ENCODE measurements at places on chromosomes 7 and 10.

GRCh38 chr10:119396008-119396708 lies 146.4 kb downstream of the RGS10 start:
- peak; percentile 4 for DNase-seq

DNA sequence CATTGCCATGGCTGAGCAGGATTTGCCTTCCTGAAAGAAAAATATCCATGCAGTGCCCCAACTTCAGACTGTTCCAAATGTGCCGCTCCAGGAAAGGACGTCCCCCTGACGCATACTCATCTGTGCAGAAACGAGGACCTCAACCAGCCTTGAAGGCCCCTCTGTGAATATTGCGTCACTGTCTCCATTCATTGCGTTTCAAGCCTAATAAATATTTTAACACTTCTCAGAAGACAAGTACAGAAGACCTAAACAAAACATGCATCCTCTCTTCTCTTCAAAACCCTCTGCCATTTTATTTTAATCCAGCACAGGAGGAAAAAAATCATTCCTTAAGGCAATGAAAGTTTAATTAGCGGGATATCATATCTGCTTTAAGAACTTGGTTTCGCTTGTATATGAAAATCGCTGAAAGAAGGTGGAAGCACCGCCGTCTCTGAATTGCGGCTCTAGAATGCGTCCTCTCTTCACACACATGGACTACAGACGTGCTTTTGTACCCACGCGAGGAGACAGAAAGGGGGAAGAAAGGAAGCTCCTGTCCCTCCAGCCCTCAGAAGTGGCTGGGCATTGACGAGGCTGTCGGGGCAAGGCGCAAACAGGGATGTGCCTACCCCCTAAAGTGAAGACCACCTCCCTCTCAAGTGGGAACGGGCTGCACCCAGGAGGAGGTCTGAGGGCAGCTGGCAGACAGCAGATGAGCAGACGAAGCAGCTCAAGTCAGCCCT lies 36.8 kb downstream of the RGS10 start:
- DNase-seq = no peak

DNA sequence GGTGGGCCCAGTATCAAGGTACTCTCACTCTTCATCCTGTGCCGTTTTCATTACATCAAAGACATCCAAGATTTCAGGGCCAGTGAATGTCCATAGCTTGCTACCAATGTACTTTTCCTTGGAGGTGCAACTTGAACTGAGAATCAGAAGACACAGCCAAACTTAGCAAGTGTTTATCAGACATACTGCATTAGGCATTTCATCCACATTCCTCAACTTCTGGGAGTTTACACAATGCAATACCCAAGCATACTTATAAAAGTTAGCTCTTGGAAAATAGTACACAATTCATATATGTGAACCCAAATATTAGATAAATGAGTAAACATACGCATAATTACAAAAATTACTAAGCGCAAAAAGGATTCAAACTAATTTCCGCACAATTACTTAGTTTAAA lies 216.3 kb upstream of the RHOBTB1 start:
- DNase-seq = no peak

- DNase-seq = no peak
Observed at GRCh38 chr10:132972986-132973902, 30.9 kb upstream of the CFAP46 start.

GRCh38 chr7:130961128-130961601 lies 227.2 kb upstream of the KLF14 start:
- DNase-seq = peak; percentile 20

DNA sequence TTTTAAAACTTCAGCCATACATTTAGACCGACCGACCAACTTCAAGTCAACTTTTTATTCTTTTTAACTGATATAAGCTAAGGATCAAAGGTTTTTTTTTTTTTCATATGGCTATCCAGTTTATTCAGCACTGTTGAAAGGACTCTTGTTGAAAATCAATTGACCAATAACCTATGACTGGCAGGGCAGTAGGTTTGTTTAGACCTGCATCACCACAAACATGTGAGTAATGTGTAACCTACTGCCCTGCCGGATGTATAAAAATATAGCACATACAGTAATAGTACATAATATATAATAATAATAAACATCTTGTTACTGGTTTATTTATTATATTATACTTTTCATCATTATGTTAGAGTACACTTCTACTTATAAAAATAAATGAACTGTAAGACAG lies 434.6 kb upstream of the SEMA3A start:
- DNase-seq = no peak

- no peak for DNase-seq
Observed at GRCh38 chr10:3056280-3057037, 10.9 kb upstream of the PFKP start.

GRCh38 chr7:80770675-80771081 lies 132.2 kb downstream of the CD36 start:
- DNase-seq = no peak

DNA sequence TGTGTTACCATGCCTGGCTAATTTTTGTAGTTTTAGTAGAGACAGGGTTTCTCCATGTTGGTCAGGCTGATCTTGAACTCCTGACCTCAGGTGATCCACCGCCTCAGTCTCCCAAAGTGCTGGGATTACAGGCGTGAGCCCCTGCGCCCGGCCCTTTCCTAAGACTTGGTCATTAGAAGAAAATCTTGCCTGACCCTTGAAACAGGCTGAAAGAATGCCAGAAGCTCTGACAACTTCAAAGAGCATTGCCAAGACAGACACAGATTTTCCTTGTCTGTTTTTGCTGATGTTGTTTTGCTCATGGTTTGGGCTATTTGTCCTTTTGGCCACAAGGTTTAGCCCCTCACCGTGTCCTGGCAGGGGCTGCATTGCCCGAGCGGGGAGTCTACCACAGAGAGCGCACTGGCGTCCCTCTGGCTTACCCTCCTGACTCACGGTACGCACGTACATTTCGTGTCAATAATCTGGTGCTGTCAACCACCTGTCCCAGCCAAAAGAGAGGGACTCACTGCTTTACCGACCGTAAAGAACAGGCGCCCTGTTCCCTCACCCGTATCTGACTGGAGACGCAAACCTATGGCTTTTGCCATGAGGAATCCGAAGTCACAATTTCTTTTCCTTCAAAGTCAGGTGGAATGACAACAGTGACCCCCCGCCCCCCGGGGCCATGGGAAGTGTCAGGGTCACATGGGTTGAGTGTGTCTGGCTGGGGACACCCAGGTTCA lies 10.1 kb upstream of the INPP5A start:
- no peak for DNase-seq

DNA sequence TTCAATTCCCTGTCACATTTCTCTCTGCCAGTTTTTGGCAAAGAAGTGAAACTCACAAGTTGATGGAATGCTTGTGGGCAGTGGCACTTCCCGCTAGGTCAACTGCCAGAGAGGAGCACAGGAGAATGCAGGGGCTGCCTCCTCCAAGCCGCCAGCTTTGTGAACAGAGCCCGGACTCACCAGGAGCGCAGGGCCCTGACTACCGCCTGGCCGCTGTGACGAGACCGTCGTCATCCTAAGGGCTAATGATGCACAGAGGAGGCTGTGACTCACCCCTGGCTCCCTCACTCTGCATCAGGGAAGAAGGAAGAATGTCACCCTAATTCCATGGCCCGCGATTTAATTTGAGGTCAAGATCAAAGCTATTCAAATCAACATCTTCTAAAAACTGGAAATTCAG lies 123.9 kb downstream of the TAX1BP1 start:
- no peak for DNase-seq

DNA sequence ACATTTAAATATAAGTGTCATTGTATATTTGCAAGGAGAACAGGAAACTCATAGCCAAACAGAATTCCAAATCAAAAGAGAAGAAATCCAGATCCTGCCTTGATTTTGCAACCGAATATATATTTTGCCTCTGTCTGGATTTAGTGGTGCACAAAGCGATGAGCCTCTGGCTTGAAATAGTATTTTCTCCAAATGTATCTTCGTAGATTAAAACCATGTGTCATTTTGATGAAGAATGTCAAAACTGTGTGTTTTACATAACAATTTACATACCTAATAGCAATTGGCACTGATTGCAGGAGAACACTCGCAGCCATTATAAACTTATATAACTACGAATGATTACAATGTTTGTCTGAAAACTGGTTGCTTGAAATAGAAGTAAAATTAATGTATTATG lies 156.4 kb downstream of the ARID5B start:
- DNase-seq = no peak

GRCh38 chr7:105810556-105810955 lies 65.8 kb downstream of the ATXN7L1 start:
- DNase-seq = no peak

- DNase-seq = no peak
Observed at GRCh38 chr10:58830697-58831096, 318.0 kb downstream of the BICC1 start.

GRCh38 chr10:101061624-101062231 lies at the start of gene KAZALD1:
Gene KAZALD1 (plus strand): TSS chr10:101061989. CDS start chr10:101062593, 604 bp downstream.
- no peak for DNase-seq

DNA sequence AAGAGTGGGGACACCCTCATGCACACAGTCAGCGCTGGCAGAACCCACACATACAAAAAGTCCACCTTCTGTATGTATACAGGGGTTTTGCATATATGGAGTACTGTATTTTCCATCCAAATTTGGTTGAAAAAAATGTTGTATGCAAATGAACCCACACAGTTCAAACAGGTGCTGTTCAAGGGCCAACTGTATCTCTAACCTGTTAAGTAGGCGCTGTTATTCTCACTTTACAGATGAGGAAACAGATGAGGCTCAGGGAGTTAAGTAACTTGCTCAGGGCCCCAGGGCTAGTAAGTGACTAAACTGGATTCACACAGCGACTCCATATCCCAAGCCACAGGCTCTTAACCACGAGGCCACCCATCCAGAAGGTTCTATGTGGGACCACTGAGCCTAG lies 69.9 kb downstream of the C10orf105 start:
- no peak for DNase-seq

GRCh38 chr10:116633216-116633600 lies 12.5 kb downstream of the PNLIPRP2 start:
- DNase-seq = no peak

GRCh38 chr7:66886152-66886551 lies 34.9 kb upstream of the TMEM248 start:
- no peak for DNase-seq

- no peak for DNase-seq
Observed at GRCh38 chr10:36256948-36257356, 614.9 kb upstream of the FZD8 start.

DNA sequence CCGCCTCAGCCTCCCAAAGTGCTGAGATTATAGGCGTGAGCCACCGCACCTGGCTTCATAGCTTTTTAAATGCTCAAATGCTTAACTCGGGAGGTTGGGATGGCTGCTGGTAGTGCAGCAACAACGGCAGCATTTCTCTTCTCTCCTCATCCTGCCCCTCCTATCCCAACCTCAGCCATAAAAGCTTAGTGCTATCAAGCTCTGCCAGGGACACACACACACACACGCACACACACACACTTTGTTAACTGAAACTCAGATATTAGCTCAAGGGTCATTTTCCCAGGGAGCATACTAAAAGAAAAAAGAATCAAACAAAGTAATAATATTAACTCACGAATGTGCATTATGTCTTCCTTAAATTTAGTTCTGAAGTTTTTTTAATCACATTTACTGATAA lies 63.0 kb upstream of the HPS1 start:
- no peak for DNase-seq

- DNase-seq = no peak
Observed at GRCh38 chr10:114397651-114398145, 6.6 kb downstream of the AFAP1L2 start.

DNA sequence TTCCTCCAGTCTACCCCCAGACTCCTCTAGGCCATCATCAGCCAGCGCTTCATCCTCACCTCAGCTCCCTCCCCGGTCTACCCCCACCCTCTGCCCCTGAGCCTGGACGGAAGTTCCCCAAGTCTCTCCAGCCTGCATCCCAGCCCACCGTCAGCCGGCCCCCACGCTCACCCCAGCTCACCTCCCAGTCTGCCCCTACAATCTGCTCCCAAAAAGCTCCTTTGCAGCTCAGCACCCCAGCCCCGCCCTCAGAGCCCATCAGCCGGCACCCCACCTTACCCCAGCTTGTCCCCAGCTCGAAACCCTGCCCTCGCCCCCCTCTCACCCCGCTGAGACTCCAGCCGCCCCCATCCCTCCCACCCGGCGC lies 322 bp upstream of the RAMP3 start:
- DNase-seq = no peak

GRCh38 chr10:102291221-102291905 lies 46.0 kb downstream of the GBF1 start:
- no peak for DNase-seq

- no peak for DNase-seq
Observed at GRCh38 chr7:36348256-36348655, 41.4 kb upstream of the ANLN start.

DNA sequence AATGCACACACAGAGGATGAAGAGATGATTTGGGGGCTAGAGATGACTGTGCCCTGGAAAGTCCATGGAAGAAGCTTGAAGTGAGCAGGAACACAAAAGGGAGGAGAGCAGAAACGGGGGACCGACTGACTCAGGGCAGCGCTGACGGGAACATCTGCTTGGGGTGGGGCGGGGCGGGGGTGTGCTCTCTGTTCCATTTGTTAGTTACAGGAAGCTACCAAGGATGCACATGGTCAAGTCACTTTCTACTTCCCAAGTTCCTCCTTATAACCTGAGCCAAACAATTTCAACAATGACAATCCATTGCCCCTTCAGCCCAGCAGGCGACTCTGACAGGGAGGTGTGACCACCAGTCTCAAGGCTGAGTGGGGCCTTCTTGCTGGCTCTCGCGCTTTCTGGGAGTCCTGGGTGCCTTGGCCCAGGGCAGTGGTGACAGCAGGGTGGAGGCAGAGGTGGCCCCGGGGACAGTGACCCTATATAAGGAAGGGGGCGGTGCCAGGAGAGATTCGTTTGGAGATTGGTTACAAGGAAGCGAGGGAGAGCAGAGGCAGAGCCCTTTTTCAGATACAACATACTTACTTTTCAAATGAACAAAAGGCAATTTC lies 39.6 kb downstream of the CLEC2L start:
- no peak for DNase-seq

DNA sequence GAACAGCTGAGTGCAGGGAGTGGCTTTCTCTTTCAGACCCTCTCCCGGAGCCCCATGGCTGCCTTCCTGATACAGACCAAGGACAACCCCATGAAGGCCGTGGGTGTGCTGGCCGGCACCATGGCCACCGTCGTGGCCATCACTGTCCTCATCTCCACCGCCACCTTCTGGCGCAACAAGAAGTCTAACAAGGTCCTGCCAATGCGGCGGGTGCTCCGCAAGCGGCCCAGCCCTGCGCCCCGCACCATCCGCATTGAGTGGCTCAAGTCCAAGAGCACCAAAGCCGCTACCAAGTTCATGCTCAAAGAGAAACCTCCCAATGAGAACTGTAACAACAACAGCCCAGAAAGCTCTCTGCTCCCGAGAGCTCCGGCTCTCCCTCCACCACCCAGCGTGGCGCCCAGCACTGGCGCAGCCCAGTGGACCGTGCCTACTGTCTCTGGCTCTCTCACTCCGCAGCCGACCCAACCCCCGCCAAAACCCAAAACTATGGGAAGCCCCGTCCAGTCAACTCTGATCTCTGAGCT lies 11.2 kb downstream of the LRIT2 start:
- no peak for DNase-seq

- no peak for DNase-seq
Observed at GRCh38 chr10:35387768-35388167, 51.5 kb downstream of the CCNY start.

- DNase-seq = no peak
Observed at GRCh38 chr10:24791084-24791726, 67.5 kb upstream of the ARHGAP21 start.
